ENCODE measurements at places on chromosomes 7 and 10.

DNA sequence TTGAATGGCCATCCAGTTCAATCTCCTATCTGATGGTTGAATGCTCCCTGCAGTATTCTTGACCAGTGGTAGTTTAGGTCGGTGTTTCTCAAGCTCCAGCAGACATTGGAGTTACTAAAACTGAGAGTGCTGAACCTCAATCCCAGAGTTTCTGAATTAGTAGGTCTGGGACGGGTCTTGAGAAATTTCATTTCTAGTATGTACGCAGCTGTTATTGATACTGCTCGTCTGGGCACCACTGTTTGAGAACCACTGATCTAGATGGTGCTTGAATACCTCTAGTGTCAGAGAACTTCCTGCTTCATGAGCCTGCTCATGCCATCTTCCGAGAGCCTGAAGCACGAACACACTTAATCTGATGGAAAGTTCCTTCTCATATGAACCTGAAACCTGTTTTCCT, 99.4 kb upstream of the CREB5 start:
- DNase-seq = no peak

DNA sequence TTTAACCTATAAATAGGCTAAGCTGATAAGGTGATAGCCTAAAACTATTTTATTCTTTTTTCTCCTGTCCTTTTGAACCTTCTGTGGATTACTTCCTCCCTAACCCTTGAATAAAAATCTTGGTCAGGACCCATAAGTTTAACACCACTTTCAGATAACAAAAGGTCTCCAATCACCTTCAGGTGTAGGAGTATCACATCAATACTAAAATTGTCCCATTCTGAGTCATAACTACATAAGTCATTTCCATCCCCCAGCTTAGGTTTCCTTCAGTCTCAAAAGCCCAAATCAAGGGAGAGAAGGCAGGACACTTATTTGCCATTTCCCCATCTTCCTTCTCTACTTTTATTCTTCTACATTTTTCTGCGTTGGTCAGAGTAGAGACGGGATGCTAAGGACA, 56.9 kb upstream of the WNT16 start:
- DNase-seq = no peak

DNA sequence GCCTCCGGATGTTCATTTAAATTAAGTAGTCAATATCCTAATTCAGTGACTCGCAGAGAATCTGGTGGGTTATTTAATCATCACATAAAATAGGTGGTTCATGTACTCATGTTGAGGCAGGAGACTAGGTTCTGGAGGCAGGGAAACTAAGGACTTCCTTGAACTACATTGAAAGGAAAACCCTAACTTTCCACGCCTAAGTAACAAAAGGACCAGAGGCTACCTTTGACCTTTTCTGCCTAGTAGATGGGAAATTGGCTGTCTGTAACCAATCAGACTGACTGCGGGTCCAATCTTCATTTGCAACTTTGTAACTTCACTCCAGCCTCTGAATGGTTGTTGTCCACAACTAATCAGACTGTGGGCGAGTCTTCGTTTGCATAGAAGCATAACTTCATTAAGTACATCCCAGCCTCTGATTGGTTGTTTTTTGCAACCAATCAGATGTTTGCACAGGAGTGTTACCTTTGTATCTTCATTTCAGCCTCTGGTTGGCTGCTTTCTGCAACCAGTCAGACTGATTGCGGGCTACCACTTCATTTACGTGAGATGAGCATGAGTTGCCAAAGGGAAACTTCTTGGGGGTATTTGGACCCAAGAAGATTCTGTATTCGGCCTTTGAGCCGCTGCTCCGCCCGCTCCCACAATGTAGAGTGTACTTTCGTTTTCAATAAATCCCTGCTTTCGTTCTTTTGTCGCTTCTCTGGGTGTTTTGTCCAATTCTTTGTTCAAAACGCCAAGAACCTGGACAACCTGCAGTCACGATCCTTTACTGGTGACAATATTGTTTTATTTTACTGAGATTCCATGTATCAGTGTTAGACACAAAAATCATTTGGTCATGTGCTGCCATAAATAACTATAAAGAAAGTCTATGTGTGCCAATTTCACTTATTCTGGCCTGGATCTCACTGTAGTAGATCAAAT, 1.7 kb upstream of the ST7 start:
- DNase-seq = no peak

- no peak for DNase-seq
These were observed 5.0 kb upstream of the STEAP4 start for GRCh38 chr7:88311675-88312036.

GRCh38 chr7:40133561-40134427, 628 bp downstream of the MPLKIP start:
- DNase-seq = no peak
